Spinal cord (tissue), 10 donors: ENCODE measurements at places on chromosomes 16 and 17.

DNA sequence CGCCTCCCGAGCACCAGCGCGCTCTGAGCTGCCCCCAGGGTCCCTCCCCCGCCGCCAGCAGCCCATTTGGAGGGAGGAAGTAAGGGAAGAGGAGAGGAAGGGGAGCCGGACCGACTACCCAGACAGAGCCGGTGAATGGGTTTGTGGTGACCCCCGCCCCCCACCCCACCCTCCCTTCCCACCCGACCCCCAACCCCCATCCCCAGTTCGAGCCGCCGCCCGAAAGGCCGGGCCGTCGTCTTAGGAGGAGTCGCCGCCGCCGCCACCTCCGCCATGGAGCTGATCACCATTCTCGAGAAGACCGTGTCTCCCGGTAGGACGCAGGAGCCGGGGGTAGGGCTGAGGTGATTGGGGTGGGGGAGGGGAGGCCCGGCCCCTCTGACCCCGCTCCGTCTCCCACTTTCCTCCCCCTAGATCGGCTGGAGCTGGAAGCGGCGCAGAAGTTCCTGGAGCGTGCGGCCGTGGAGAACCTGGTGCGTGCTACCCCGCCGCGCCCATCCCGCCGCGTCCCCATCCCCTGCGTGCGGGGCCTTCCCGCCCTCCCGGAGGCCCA lies 329 bp downstream of the KPNB1 start:
- DNase-seq: no peak

GRCh38 chr17:81487487-81488275 lies 24.9 kb downstream of the ACTG1 start:
- peak; percentile 79 for DNase-seq

DNA sequence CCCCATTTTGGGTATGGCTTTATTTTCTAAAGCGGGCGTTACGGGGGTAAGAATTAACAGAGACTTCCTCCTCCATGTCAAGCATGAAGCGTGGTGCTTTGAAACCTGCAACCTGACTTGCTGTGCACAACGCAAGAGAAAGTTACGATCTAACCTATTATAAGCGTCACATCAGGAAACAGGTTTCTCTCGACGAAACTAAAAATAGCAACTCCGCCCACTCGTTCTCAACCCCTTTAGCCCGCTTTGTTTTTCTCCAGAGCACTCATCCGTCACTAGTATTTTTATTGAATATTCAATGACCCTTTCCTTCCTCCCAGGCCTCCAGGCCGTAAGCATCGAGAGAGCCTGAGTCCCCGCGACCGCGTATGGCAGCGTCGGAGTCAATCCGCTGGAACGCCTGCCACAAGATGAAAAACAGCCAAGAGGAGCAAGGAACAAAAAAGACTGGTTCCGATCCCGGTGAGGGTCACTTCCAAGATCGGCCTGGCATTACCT lies 555 bp downstream of the NUP88 start:
- DNase-seq: no peak

GRCh38 chr16:27304881-27305745 lies 8.7 kb upstream of the IL4R start:
- DNase-seq: no peak

- DNase-seq: peak; percentile 96
Measured at GRCh38 chr17:32311028-32311536, 30.9 kb downstream of the C17orf75 start.

- no peak for DNase-seq
Measured at GRCh38 chr17:78598013-78598471, 20.8 kb upstream of the DNAH17 start.

GRCh38 chr17:2905269-2905668 lies 109.0 kb downstream of the RAP1GAP2 start:
- no peak for DNase-seq

DNA sequence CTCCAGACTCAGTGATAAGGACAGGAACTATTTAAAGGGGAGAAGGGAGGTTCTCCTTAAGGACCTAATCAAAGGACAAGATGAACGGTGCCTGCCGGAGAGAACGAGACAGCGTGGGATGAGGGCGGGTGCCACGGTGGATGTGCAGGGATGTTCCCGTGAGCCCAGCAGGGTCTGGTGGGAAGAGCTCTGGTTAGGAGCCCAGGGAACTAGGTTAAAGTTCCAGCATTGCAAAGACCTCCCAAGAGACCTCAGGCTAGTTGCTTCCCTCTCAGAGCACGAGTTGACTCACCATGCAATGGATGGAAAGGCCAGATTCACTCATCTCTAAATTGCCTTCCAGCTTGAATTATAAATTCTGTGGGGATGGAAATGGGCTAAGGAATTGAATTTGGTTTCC lies 14.7 kb downstream of the CCR7 start:
- DNase-seq: no peak

- DNase-seq: no peak
Measured at GRCh38 chr17:79813297-79814126, 16.6 kb upstream of the CBX8 start.

DNA sequence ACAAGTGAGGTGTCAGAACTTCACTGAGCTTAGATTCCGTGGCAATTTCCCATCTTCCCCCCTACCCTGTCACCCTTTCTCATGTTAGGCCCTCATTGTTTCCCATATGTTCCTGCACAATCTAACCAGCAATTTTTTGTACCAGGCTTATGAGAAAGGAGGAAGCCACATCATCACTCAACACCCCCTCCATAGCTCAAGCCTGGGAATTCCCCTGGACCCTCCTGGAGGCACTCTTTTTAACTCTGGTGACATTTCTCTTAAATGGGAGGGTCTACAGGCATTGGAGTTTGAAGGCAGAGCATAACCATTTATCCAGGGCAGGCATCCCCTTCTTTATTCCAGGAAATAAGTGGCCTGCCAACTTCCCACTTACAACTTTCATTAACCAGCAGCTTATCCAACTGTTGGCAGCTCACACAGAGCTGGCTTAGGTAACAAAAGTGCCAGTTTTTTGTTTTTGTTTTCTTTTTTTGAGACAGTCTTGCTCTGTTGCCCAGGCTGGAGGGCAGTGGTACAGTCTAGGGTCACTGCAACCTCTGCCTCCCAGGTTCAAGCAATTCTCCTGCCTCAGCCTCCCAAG lies 10.4 kb upstream of the GLG1 start:
- DNase-seq: peak; percentile 61

GRCh38 chr16:9976601-9977000 lies 205.6 kb downstream of the GRIN2A start:
- no peak for DNase-seq

DNA sequence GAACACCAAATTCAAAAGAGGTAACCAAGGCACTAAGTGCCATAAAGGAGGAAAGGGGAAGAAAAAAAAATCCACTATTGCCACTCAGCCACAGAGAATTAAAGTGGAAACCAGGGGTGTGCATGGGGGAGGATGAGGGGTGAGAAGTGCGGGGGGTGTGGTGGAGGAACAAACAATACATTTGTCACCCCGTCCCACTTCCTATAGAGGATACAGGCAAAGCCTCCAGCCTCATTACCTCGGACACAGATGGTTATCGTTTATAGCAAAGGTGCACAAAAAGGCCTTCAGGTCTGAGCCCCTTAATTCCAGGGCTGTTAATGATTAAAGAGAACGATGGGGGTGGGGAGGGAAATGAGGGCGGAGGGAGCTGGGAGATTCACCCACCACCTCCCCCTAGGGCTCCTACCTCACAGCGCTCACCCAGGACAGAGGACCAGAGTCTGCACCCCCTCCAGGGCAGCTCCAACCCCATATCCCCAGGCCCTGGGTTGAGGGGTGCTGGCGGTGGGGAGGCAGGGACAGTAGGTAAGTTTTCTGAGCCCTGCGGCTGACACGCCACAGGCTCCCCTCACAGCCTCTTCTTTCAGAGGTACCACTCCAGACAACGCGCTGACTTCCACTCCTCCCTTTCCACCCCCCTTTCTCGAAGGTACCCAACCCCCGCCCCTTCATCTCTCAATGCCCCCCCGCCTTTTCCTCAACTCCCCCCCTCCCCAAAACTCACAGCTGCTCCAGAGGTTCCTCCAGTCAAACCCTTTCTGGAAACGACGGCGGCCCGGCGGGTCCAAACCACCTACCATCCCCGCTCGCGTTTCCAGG lies 470 bp downstream of the DCUN1D3 start:
- DNase-seq: no peak

- DNase-seq: no peak
Measured at GRCh38 chr16:15041271-15042004, 14.4 kb downstream of the NTAN1 start.

DNA sequence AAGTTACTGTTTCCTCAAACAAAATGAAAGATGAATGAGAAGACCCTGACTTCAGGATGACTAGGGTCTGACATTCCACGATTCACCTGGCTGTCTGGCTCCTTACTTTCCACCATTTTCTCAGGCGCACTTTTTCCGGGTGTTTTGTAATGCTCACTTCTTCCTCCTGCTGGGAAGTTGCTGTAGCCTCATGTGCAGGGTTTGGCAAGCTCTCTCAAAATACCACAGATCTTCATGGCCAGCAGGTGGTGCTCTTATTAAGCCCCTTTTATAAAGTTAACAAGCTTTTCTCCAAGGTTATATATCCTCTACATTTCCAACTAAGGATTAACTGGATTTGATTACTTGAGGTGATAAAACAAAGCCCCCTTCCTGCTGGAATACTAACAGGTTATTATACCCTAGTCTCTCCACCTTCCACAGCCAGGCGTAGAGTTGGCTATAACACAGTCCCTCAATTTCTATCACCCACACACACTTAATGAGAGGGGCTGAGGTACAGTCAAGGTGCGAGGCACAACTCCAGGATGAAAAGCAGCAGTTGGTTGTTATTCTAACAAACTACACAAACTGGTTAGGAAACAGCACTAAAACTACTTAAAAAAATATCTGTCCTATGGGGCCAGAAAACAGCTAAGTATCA lies 45.4 kb downstream of the STH start:
- peak; percentile 55 for DNase-seq

- no peak for DNase-seq
Measured at GRCh38 chr16:82129881-82130280, 40.1 kb downstream of the MPHOSPH6 start.

- no peak for DNase-seq
Measured at GRCh38 chr16:51306886-51307595, 156.0 kb upstream of the SALL1 start.

DNA sequence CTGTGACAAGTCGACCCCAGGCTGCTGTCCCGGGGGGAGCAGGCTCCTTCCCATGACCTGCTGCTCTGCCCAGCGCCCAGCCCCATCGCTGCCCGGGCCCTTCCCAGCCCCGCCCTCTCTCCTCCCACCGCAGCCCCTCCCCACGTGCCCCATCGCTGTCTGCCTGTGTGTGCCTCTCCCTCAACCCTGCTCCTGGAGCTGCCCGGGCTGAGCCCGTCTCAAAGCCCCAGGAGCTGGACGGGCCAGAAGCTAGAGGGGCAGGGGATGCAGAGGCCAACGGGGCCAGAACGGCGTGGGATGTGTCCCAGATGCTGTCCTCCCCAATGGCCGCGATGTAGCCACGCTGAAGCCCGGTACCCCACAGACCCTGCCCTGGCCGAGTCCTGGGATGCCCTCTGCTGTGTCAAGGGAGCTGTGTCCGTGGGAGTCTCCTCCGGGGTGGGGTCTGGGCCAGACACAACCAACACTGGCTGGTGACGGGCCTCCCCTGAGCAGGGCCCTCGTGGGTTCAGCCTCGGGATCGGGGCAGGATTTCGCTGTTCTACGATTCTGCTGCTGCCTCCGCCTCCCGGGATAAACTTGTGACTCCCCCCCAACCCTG lies 118.2 kb upstream of the ZNF750 start:
- no peak for DNase-seq

- no peak for DNase-seq
Measured at GRCh38 chr16:83771306-83771942, 36.4 kb upstream of the HSBP1 start.

DNA sequence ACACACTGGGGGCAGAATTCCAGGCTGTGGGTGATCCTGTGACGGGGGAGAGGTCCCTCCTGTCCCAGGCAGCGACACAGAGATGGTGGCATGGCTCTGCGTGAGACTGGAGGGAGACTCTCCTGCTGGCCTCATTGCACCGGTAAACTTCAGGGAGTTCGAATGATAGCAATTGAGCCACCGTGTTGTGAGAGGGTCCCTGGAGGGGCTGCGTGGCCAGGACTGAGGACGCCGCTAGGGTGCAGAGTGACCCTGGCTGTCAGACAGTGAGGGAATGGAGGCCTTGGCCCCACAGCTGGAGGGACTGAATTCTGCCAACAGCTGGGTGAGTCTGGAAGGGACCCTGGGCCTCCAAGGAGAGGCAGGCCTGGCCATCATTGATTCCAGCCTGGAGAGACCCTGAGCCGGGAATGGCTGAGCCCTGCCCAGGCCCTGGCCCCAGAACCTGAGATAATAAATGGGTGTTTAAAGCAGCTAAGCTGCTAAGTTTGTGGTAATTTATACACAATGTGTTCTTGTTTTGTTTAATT lies 32.6 kb downstream of the CCDC57 start:
- no peak for DNase-seq

GRCh38 chr17:35555691-35556090 lies 4.9 kb downstream of the SLFN14 start:
- no peak for DNase-seq

- DNase-seq: no peak
Measured at GRCh38 chr17:30930495-30930894, 8.8 kb downstream of the ADAP2 start.

DNA sequence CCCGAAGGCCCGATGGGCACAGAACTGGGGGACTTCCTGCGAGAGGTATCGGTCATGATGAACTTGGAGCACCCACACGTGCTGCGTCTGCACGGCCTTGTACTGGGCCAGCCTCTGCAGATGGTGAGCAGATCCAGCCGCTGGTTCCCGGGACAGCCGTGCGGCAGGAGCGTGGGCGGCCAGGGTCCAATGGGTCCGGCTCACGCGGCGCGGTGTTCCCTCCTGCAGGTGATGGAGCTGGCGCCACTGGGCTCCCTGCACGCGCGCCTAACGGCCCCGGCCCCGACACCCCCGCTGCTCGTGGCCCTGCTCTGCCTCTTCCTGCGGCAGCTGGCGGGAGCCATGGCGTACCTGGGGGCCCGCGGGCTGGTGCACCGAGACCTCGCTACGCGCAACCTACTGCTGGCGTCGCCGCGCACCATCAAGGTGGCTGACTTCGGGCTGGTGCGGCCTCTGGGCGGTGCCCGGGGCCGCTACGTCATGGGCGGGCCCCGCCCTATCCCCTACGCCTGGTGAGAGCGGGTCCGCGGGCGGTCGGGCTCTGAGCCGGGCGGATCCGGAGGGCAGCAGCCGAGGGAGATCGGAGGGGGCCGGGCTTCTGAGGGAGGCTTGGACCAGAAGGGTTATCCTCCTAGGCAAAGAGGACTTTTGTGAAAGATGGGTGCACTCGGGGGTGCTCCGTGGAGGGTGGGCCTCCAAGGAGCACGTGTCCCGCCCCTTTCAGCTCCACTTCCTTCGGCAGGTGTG lies 3.0 kb downstream of the TNK1 start:
- no peak for DNase-seq

GRCh38 chr17:53092072-53092471 lies 730.7 kb upstream of the KIF2B start:
- DNase-seq: no peak

DNA sequence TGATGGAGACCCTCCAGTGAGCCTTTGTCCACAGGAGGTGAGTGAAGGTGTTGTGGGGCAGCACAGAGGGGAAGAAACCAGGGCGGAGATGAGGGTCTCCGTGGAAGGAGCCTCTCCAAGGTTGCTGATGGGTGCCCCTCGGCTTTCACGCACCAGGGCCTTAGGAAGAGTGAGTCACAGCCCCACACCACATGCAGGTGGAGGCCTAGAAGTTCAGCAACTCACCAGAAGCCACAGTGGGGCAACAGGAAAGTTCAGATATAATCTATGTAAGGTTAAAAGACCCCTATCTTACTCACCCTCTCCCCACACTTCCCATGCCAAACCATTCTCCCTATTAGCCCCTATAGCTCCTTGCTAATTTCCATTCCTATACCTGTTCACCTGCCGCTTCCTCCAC lies 9.5 kb upstream of the HNF1B start:
- DNase-seq: no peak
